Activated T-cell treated with anti-CD3 and anti-CD28 coated beads, Interleukin-2, amount 50 U/mL, for 1 hour (primary cell): ENCODE measurements at places on chromosomes 16 and 17.

DNA sequence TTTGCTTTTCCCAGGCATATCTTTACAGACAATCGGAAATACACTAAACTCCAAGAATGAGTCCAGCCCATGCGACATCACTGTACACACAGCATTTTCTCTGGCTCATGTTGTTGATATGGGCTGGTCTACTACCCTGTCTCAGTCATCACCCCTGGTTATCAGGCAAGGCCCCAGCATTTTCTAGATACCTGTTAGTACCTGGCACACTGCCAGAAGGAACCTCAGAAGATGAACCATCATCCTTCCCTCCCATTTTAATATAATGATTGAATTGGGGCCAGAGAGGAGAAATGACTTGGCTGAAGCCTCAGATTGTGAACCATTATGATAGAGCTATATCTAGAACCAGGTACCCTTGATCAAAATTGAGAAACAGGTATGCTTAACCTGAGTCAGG lies 406.2 kb downstream of the CDH11 start:
- DNase-seq = no peak

DNA sequence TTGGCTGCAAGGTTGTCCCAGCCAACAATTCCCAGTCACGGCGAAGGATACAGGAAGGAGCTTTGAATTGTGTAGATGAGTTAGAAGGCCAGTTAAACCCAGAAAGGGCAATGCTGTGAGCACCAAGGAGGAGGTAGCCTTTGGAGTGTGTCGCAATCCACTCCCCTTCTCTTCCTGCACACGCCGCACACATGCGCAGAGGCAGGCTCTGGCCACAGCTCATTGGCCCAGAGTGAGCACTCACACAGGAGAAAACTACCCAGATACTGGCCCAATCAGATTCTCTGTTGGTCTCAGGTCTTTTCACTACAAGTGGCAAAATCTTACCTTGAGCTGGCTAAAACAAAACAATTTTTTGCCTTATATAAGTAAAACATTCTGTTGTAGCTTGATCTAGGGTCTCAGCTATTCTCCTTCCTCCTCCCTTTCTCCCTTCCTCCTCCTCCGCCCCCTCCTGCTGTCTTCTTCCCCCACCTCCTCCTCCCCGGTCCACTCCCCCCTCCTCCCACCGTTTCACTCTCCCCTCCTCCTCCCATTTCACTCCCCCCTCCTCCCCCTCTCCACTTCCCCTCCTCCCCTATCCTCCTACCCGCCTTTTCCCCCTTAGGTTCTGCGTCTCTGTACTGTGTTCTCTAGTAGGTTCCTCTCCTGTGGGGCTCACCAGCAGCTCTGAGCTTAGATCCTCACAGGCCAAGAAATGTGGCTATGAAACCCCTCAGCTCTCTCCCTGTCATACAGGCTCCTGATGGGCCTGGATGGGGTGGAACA lies 344.9 kb downstream of the CPPED1 start:
- no peak for DNase-seq

- DNase-seq = no peak
These were observed 713 bp downstream of the RHOT2 start for GRCh38 chr16:668519-669171.

DNA sequence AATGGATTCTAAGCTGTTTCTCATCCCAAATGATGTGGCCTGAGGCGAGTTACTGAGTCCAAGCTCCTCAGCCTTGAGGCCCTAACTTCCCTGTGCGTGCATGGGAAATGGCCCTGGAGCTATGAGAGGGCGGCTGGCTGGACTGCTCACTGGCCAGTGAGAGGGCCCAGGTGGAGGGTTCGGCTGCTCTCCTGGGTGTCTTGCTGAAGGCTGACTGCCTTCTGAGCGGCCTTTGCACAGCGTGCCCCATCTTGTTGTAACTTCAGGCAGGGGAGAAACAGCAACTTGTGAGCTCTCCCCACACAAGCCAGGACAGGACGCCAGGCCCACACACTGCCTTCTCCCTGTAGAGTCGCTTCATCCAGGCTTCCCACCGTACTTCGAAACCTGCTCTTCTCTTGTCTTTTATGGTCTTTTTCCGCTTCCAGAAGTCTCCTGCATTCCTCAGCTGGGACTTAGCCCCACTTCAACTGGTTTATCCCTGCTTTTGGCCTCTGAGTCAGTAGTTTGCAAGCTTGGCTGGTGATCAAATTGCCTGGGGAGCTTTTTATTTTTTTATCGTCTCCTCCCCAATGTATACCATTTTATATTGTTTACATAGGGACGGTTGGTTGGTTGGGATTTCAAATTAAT lies 13.3 kb downstream of the CDH3 start:
- DNase-seq = no peak

DNA sequence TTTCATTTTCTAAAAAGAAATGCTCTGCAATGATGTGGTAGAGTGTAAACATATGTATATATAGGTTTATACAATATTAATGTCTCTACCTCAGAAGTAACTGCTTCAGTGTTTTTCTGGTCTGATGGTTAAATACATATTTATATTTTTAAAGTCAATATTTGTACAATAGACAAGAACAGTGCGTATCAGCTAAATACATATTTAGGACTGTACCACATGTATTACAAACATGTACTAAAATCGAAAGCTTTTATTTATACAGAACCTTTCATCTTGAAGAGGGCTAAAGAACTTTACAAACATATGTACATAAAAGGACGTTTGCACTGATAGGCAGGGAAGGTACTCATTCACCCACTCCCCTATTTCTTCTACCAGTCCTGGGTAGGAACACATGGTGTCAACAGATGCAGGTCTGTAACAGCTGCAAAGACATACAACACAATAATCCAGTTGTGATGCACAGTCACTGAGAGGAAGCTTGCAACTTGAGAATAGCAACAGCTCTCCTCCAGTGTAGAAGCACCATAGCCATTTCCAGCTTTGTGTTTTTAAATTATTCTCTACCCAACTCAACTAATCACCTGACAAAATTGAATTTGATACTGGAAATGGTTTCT lies 206.9 kb upstream of the C17orf78 start:
- no peak for DNase-seq

DNA sequence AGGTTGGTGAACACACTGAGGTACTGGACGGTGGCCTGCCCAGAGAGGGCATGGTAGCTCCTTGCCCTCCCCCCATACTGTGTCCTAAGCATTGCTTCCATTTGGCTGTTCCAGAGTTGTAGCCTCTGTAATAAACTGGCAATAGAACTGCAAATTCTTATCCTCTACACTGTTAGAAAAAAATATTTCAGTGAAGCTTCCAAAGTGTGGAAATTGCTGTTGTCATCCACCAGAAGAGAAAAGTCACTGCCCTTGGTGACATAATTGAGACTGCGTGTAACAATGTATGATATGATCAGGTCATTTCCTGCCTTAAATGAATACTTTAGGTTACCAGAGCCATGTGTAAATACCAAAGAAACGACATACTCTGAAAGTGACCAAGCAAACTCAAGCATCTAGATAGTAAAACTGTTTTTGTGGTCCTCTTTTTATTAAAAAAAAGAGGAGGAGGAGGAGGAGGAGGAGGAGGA lies 65.9 kb downstream of the CEP95 start:
- DNase-seq = no peak

DNA sequence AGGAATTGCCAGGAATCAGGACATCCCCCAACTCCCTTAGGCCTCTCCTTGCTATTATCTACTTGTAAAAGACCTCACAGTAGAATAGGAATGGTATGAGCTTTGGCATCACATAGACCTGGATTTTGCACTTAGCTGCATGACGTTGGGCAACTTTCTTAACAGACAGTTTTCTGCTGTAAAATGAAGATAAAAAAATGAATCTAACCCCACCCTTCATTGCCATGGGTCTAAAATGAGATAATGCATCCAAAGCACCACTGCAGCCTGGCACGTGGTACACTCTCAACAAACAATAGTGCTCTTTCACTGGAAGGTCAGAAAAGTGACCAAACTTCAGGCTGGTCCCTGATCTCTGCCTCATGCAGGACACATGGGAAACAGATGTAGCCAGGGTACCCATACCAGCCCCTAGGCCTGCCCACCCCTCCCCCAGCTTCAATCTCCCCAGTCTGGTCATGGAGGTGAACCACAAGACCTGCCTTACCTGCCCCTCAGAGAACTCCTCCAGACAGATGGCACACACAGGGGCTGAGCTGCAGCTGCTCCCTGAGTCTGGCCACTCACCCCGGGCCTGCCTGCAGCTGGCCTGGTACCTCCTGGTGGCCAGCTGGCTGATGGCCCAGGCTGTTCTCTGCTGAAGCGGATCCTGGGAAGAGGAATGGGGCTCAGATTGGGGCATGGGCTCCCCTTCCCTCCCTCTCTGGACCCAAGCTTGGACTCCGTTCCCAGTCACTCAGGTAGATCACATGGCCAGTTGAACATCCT lies 8.5 kb upstream of the SUPT4H1 start:
- DNase-seq = no peak

- DNase-seq = no peak
These were observed 34.1 kb upstream of the SLC38A10 start for GRCh38 chr17:81328978-81329926.

- no peak for DNase-seq
These were observed 36.8 kb downstream of the MSI2 start for GRCh38 chr17:57293077-57293476.

DNA sequence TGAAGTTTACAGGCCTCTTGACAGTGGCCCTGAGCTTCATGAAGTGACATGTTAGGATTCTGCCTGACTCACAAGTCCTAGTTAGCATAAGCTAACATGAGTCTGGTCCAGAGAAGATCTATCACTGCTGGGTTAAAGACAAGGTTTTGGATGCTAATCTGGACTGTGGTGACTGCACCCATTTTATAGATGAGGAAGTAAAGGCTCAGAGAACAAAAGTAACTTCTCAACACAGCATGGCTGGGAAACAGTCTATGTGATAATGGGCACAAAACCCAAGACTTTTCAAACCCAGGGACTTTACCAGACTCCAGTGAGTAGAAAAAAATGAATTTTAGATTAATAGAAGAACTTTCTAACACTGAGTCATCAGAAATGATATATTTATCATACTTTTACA lies 236.8 kb upstream of the IRX5 start:
- no peak for DNase-seq

GRCh38 chr17:71975331-71975801 lies 145.5 kb upstream of the SOX9 start:
- no peak for DNase-seq

DNA sequence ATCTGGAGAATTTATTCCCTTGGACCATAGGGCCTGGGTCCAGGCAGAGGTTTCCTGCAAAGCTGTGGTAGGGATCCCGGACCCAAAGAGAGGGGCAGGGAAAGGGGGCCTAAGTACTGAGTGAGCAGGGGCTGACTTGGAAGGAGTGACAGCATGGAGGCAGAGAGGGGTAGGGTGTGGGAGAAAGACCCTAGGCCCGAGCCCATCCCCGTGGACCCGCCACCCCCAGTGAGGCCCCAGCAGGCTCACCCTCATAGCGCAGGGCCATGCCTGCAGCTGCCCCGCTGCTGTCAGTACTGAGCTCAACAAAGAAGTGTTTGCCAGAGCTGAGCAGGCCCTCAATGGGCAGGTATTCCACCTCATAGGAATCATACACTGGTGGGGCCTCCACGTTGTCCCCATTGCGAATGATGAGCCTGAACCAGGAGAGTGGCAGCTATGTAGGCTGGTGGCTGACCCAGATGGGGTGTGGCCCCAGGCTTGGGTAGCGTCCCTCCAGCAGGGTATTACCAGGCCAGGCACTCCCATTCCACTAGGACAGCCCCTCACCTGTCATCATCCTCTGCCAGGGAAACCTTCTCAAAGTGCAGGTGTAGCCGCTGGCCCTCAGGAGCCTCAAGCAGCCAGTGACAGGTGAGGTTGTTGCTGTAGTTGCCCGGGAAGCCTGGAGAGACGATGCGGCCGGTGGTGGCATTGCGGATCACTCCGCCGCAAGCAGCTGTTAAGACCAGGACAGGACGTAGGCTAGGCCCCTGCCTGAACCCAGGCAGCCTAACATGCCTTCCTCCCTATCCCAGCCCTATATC lies 9.1 kb upstream of the PHF12 start:
- no peak for DNase-seq

- no peak for DNase-seq
These were observed 179.3 kb upstream of the CIBAR2 start for GRCh38 chr16:85291302-85292148.

DNA sequence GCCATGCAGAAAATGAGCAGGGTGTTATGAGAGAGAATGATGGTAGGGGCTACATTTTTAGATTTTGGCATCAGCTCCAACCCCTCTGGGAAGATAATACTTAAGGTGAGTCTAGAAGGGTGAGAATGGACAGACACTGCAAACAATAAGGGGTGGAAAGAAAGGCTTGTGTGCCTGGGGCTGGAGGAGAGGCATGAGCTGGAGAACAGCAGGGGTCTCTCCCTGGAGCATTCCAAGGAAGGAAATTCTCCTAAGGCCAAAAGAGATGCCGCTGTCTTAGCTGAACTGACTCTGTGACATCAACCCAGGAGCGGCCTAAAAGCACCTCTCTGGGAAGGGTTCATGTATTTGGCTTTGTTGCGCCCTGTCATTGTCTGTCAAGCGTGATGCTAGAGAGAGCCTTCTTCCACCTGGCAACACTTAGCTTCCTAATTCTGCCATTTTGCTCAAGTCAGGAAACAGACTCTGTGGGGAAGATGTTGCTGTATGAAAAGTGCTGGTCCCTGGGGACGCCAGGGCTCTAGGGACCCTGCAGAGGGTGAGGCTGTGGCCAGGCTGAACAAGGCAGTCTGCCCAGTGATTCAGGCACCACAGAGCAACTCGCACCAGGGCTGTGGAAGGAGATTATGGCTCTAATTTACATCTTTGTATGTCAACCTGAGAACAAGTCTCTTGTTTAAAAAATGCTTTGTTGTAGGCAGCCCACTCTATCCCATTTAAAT lies 225.7 kb downstream of the CBLN1 start:
- DNase-seq = no peak
